ENCODE measurements at places on chromosomes 2 and 18.

- DNase-seq, result no peak
Observed at GRCh38 chr2:236775511-236775910, 205.9 kb downstream of the ACKR3 start.

DNA sequence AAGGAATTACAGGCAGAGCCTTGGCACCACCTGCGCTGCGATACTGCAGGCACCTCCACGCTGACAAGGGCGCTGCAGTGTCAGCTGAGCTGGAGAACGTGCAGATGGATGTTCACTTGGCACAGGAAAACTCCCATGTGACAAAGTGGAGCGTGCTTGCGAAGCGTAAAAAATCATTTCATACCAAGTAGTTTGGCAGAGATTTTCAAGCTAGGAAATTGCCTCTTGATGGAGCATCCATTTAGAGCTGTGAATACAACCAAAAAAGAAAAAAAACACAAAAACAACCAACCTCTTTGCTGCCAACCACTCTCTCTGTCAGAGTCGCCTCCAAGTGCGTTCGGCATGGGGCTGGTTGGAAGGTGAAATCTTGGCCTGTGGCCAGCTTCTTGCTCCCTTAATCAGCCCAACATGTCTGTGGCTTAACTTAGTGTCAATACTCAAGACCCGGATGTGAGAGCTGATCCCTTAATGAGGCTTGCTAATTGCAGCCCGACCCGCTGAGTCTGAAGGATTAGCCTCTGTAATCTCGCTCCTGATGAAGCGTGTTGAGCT lies 38.1 kb downstream of the ACOXL start:
- DNase-seq, result no peak

DNA sequence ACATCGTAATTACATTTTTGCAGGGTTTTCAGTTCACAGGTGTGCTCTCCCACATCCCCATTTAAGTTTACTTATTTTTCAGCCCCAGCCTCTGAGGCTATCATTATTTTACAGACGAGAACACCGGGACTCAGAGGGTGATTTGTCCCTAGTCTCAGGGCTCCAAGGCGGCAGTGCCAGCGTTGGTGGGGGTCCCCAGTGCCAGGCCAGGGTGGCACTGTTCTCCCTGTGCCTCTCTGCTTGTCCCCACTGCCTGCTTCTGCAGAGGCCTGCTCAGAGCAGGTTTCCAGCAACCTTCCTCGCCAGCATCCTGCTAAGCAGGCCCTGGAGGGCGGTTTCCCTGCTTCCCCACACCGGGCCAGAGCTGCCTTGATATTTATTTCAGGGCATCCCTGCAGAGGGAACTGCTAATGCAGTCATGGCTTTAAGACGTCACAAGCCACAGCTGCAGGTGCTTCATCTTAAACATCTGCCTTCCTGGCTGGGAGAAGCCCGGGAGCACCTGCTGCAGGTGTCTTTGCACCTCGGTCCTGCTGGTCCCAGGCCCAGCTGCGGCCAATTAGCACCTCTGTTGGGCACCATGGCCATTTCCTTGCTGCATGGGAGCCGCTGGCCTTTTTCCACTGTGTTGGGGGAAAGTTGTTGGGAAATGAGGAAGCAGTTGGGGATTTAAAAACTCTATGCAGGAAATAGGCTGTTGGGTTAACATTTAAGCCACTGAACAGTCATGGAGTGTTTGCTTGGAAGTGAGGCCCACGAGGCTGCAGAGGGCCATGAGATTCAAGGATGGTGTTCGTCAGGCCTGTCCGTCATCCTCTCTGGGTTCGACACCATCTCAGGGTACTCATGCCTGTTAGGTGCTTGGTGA lies 22.8 kb downstream of the HPCAL1 start:
- no peak for DNase-seq

DNA sequence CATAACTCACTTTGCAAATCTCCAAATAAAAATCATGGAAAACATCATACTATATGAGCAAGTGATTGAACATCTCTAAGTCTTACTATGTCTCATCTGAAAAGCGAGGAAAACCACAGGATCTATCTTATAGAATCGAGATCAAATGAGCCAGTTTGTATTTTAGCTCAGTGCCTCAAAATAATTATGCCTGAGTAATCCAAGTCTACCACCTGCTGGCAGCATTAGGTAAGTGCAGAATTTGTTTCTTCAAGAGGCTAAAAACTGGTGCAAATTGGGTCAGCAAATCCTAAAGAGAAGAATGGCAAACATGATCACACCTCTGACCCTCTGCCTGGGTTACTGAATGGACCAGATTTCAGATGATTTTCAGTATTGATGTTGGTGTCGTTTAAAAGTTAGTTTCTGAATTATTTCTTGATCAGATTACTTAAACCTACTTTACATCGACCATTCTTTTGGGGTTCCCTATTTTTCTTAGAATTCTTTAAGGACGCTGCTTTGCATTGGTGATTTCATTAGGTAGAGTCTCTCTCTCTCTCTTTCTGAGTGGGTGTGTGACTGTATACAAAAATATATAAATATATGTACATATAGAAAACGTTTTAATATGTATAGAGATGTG lies 12.7 kb upstream of the FHOD3 start:
- no peak for DNase-seq

GRCh38 chr2:36672199-36672598 lies 24.3 kb upstream of the VIT start:
- no peak for DNase-seq

DNA sequence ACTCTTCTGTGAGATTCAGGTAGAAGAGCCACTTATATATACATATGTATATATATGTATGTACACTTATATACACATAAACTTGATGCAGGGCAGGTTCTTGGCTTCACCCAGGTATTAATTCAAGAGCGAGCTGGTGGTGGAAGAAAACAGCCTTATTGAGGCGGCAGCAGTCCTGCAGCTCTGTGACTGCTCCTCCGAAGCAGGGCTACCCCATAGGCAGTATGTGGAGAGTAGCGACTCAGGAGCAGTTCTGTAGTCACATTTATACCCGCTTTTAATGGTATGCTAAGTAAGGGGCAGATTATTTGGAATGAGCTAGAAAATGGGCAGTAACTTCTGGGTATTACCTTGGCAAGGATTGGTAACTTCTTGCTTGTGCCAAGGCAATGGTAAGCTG lies 280.6 kb upstream of the TFPI start:
- DNase-seq, result no peak

- no peak for DNase-seq
Observed at GRCh38 chr18:55073116-55073515, 113.9 kb upstream of the CCDC68 start.

GRCh38 chr2:204133476-204133875 lies 196.9 kb downstream of the ICOS start:
- DNase-seq, result no peak

GRCh38 chr2:73700131-73700611 lies 37.0 kb downstream of the TPRKB start:
- no peak for DNase-seq

DNA sequence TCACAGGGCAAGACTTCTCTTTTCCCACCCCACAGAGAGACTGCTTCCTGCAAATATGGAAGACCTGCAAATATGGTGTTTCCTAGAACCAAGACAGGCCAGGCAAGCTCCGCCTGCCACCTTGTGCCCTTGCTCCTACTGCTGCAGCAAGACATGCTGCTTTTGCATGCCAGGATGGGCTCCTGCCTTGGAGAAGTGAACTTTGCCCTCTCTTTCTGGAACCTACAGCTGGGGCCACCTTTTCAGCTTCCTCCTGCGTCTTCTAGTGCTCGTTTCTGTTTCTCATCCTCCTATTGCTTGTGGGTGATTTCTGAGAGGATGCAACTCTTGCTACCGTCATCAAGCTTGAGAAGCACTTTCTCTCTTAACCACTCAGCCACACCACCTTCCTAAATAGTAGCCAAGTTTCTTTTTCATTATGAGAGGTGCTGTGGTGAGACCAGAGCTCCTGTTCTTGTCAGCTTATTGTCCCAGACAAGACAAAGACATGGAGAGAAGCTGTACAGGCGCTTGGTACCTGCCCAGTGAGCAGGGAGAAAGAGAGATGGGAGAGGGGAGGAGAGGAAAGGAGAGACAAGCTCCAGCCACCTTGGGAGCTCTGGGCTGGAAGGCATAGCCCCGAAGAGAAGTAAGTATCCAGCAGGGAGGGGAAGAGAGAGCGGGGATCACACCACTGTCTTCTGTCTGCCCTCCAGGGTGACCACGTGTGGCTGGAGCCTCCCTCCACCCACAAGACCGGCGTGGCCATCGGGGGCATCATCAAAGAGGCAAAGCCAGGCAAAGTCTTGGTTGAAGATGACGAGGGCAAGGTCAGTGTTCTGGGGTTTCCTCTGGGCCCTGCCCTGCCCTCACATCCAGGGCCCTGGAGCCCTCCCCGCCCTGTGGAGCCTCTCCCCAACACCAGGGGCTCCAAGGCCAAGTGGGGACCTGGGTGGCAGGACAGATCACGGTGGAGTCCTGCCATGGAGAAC lies 28.3 kb downstream of the MYO7B start:
- DNase-seq, result no peak

DNA sequence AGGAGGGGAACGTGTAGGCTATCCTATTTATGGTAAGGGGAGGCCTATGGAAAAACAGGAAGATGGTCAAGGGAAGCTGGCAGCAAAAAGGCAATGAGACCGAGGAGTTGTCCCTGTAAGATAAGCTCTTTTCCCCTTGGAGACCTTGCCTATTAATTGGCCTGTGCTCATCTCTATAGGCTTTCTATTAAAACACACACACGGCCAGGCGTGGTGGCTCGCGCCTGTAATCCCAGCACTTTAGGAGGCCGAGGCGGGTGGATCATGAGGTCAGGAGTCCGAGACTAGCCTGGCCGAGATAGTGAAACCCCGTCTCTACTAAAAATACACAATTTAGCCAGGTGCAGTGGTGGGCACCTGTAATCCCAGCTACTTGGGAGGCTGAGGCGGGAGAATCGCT lies 32.1 kb downstream of the EPAS1 start:
- DNase-seq, result no peak

- no peak for DNase-seq
Observed at GRCh38 chr2:206392118-206392517, 51.2 kb upstream of the ADAM23 start.

- DNase-seq, result no peak
Observed at GRCh38 chr2:70089220-70089982, 2.1 kb downstream of the PCBP1 start.

GRCh38 chr2:230312638-230313037 lies 14.4 kb upstream of the SP140L start:
- no peak for DNase-seq

GRCh38 chr2:45885171-45885621 lies 233.7 kb downstream of the PRKCE start:
- DNase-seq, result no peak

DNA sequence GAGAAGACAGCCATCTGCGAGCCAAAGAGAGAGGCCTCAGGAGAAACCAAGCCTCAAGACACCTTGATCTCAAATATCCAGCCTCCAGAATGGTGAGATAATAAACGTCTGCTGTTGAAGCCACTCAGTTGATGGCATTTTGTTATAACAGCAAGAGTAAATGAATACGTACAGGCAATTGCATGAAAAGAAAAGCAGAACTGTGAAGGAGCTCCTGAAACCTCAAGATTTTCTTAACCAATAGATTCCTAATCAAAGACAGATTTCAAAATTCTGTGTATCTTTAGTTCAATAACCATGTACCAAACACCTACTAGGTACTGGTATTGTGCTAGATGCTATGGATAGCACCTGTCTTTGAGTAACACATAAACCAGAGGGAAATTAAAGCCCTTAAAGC lies 139.5 kb downstream of the PIEZO2 start:
- DNase-seq, result no peak

DNA sequence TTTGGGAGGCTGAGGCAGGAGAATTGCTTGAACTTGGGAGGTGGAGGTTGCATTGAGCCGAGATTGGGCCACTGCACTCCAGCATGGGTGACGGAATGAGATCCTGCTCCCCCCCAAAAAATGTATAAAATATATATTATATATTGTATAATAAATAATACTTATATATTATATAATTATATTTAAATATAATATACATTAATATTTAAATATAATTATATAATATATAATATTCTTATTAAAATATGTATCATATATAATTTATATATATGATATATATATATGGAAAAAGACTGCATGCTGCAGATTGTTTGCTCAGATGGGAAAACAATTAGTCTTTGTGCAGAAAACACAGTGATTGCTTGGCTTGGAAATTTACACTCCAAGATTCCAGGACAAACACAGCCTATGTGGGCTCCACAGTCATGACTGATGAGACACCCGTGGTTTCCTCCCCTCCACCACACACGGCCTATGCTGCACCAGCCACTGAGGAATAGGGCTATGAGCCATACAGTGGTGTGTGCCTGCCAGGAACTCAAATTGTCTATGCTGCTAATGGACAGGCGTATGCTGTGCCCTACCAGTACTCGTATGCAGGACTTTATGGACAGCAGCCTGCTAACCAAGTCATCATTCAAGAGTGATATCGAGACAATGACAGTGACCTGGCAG lies 30.0 kb downstream of the PMAIP1 start:
- no peak for DNase-seq

- DNase-seq, result no peak
Observed at GRCh38 chr2:194332799-194333490, 1324.1 kb upstream of the SLC39A10 start.

DNA sequence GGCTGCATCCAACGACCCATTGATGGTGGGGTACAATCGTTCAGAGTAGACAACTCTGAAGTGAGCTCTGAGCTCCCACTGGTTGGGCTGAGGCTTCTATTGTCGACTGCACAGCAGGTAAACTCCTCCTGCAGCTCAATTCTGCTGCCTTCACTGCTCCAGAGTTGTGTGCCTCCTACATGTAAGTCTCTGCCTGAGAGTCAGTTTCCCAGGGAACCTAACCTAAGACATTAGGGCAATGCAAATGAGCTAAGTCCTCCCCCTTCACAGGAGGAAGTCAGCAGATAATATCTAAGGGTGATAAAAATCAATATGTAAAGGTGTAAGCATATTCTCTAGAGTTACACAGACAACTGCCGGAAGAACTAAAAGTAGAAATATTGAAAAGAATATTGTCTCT lies 22.5 kb upstream of the ACYP2 start:
- no peak for DNase-seq

DNA sequence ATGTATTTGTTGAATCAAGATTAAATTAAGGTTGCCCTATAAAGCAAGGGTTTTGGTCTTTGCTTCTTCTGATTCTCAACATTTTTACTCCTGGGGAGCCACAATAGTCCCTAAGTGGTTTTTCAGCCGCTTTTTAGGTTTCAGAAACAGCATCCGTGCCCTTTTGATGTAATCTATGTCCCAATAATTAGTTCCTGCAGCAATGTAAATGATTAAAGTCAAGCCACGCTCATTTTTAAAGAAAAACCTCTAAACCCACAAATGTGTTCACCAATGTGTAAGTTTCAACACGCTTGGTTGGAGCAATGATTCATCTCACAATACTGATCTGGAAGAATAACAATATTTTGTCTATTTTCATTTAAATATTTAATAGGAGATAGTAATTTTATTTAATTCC lies 5.6 kb downstream of the ARL4C start:
- no peak for DNase-seq
